A549 (cell line): ENCODE measurements at places on chromosomes 6 and 20.
A peak's percentile ranks its signal among the peaks of the same experiment; 100 is the strongest.

- DNase-seq, result no peak
These were observed 106.8 kb upstream of the EXOC2 start for GRCh38 chr6:799769-800168.

- no peak for DNase-seq
These were observed 93.1 kb downstream of the CHD6 start for GRCh38 chr20:41524980-41525613.

GRCh38 chr6:44496665-44497369 lies 109.3 kb downstream of the CDC5L start:
- DNase-seq, result no peak

DNA sequence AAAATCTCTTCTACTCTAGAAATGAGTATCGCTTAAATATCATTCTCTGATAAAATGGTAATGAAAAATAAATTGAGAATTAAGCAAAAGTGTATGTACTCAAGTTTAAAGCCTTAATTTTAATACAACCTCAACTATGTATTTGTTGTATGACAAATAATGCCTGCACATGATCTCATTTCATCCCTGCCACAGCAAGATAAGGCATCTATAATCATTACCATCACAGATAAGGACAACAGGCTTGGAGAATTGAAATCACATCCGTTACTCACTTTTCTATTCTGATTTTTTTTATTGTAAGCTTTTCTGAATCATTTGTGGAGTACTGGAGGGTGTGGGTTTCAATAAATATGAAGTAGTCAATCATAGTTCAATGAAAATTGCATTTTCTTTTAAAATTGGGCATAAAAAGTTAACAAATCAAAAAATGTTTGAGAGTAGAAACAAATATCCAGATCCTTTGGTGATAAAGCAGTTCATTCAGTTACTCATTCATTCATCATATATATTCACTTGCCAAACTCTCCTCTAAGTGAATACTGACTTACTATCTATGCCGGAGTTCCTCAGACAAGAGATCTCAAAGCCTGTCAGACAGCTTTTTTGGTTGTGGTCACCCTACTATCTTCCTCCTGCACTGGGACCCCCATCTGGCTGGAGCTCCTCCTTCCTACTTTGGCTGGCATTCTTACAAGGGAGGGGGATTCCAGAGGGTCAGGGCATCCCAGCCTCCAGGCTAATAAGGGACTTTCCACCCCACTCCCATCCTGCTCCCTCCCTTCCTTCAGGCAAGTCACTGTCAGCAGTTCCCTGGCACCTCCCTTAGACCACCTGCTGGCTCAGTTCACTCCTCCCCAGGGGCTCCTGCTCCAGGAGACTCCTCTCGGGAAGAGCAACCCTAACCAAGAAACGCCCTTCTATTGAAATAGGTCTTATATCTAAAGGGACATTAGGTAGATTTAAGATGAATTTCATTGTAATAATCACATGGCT lies 118.6 kb downstream of the OGFRL1 start:
- peak; percentile 80 for DNase-seq

GRCh38 chr6:12313992-12314589 lies 23.9 kb downstream of the EDN1 start:
- DNase-seq, result no peak

- no peak for DNase-seq
These were observed 315.4 kb upstream of the SASH1 start for GRCh38 chr6:148027201-148027600.

GRCh38 chr6:6565069-6565468 lies 23.5 kb upstream of the LY86 start:
- no peak for DNase-seq

GRCh38 chr6:122548820-122549219 lies 61.4 kb upstream of the PKIB start:
- DNase-seq, result no peak

DNA sequence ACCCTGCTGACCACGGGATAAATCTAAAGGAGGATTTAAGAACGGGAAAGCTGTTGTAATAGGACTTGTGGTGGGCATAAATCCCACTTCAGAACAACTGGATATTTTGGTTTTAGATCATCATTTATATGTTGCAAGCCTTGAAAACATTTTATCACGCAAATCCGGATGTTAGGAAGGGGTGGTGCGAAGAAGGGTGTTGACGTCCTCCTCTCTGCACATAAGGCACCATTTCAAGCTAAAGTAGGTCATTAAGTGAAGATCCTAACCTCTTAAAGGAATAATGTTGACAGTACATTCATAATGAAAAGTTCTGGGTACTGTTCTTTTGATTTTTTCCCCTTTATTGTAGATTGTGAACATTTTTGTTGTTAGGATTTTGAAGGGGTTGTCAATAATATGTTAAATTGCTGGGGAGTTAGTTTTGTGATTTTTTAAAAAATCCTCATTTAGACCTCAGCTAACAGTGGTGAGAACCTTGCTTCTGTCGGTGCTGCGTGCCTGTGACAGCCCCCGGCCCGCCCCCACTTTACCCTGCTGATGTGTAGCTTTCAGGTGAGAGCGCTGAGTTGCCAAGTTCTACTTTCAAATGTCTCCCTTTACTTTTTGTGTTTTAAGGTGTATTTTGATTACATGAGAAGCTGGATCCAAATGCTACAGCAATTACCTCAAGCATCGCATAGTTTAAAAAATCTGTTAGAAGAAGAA lies 88.8 kb downstream of the MAP3K4 start:
- no peak for DNase-seq

GRCh38 chr6:158999154-158999665 lies 792 bp downstream of the RSPH3 start:
- DNase-seq, result peak; percentile 6

GRCh38 chr6:34315780-34316179 lies 67.0 kb upstream of the SMIM29 start:
- no peak for DNase-seq

DNA sequence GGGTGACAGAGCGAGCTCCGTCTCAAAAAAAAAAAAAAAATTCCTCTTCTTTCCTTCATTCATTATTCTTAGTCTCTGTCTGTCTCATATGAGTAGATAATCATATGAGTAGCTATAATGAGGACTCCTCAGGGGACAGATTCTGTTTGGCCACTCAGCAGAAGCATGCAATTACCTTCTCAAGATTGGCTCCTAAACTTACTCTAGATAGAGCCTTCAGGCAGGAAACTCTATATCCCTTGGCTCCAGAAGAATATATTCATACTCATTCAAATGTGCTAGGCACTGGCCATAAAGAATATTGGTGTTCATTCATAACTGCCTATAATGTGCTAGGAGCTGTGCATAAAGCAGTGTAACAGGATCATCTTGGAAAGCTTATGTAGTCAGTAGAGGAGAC lies 2.2 kb upstream of the ACAT2 start:
- DNase-seq, result no peak

GRCh38 chr6:111583986-111584385 lies 21.7 kb downstream of the TRAF3IP2 start:
- DNase-seq, result no peak

GRCh38 chr6:42066156-42066675 lies 15.9 kb downstream of the TAF8 start:
- DNase-seq, result no peak

GRCh38 chr6:133432021-133432989 lies 191.1 kb downstream of the EYA4 start:
- no peak for DNase-seq

DNA sequence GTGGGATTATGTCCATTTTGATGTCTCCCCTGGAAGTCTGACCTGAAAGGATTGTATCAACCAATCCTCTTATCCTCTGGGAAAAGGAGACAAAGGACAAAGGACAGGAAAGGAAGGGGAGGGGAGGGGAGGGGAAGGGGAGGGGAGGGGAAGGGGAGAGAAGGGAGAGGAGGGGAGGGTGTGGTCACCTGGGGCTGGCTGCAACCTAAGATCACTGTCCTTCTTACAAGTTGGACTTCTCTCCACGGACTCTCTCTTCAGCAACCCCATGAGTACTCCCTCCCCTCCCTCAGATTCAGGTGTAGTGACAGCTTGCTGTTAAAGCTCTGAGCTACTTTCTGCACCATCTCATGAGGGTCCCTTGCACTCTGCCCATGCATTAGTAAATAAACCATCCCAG lies 58.9 kb upstream of the KLHL31 start:
- no peak for DNase-seq

DNA sequence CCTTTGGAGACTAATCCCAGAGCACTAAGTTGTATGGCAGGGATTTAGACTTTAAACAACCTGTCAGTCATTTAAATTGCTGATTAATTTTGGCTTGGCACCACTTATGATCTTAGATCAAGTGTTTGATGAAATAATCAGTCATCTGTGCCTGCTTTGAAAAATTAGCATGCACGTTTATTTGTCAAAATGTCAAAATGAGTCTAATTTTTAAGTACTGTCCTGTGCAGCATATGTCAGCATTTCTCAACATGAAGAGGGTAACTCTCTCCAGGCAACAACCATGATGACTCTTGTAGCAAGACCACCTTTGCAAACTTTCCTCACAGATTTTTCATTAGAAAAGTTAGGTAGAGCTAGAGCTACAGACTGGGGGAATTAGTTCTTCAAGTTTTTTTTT lies 155.7 kb upstream of the GJE1 start:
- no peak for DNase-seq

DNA sequence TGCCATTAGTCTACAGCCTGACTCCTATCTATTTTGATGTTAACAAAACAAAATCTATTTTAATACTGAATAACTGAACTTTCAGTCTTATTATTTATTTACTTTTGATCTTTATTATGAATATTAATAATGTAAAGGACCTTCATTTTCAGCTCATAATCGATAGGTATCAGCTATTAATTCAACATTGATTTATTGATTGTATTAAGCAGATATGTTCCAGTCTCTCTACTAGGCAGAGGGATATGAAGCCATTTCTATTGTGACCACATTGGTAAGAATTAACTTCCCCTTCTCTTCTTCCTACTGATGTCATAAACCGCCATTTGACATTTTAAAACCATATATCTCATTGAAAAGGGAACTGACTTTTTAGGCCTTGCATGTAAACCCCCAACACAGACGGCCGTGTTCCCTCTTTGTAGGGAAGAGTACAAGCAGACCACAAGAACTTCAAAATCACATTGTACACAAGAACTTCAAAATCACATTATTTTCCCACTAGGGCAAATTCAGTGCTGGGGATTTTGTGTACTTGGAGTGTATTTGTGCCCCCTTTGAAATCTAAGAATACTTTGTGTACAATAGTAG lies 69.5 kb upstream of the FABP7 start:
- no peak for DNase-seq

- no peak for DNase-seq
These were observed 65.2 kb downstream of the GCNT2 start for GRCh38 chr6:10586302-10586701.

- no peak for DNase-seq
These were observed 274.3 kb upstream of the MMS22L start for GRCh38 chr6:97557355-97557754.

DNA sequence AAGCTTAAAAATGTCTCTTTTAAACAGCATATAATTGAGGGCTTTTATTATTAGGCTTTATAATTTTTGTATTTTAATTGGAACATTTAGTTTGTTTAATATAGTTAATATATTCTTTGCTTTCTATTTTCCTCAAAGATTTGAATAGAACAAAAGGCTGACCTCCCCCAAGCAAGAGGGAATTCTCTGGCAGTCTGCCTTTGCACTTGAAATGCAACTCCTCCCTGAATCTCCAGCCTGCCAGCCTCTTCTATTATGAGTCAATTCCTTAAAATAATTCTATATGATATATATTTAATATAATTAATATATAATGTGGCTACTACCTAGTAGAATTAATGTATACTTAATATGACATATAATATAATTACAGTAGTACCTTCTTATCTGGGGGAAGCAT lies 69.2 kb downstream of the PTPRA start:
- DNase-seq, result no peak

DNA sequence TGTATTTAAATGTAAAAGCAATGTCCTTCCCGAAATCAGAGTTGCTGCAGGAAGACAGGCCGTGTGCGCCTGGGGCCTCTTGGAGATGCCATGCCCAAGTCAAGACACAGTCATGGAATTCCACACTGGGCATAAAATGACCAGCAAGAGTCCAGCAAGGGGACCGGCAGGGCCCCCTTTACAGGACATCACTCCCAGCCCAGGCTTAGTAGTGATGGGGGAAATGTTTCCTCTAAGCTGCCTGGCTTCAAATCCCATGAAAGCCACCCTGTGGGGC lies 1.9 kb upstream of the PPP1R3G start:
- DNase-seq, result no peak

DNA sequence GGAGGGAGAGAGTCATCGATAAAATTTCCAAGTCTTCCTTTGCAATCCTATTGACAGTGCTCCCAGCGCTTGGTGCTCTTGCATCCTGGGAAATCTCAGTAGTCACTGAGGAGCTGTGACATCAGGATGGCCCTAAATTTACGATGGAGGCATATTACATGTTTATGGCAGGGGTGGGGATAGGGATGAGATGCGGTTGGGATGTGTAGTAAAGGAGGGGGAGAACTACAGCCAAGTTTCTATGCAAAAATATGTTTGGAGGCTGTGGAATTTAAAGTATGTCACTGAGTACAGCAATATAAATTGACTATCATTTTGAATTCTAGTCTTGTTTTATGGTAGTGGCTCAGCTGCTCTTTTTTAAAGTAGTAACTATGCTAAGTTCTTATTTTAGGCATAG lies 544.9 kb downstream of the PKHD1 start:
- no peak for DNase-seq

GRCh38 chr6:29905286-29905685 lies 37.0 kb upstream of the HLA-A start:
- DNase-seq, result no peak

GRCh38 chr20:61514018-61514365 lies 261.9 kb downstream of the CDH4 start:
- DNase-seq, result no peak

DNA sequence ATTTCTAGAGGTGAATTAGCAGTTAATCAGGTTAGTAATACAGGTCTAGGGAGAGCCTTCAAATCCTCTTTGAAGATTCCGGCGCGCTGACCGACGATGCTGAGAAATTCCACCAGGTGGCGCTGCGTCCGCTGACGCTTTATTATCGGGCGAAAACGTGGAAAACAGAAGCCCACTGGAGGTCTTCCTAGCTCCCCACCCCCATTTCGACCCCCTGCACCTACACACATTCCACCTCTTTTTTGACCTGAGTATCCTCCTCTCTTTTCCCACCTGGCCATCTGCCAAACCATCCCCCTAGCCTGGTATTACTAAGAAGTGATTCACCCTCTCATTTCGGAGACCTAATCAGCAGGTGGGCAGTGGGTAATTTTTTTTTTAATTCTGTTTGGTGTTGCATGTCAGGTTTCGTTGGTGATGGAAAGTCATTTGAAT lies 65.4 kb upstream of the RIN2 start:
- peak; percentile 61 for DNase-seq

- DNase-seq, result peak; percentile 93
These were observed 4.2 kb upstream of the ZBTB46 start for GRCh38 chr20:63835021-63835858.

GRCh38 chr6:47028835-47029360 lies 13.2 kb downstream of the ADGRF1 start:
- DNase-seq, result no peak
